ENCODE measurements at places on chromosomes 1 and 21.

- no peak for DNase-seq
These were observed 191.0 kb downstream of the TPR start for GRCh38 chr1:186183970-186184628.

DNA sequence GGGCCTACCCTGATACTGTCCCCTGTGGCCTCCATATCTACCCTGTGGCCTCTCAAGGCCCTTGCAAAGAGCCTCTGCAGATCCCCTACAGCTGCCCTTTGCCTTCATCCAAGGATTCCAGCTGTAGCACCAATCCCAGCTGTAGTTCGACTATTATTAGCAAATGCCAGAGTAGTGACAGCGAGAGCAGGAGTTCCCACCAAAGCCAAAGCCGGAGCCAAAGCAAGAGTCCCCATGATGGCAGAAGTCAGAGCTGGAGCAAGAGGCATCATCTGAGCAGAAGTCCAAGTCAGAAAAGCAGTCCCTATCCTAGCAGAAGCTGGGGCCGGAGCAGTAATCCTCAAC is 2.7 kb downstream of the NSUN4 start:
- DNase-seq, result no peak

DNA sequence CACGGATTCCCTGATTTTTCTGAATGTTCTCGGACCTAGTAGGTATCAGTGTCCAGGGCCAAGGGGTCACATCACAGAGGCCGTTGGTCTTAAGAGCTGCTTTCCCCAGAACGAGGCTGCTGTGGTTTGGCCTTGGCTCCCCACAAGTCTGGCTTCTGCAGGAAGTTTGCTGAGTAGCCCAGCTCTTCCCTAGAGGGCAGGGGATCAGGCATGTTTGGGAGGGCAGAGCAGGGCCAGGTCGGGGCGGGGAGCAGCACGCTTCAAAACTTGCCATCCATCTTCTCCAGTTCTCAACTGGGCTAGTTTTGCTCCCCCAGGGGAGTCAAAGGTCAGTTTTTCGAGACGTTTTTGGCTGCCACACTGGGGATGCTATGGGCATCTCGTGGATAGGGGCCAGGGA is 37.0 kb downstream of the MAN1C1 start:
- DNase-seq, result no peak

DNA sequence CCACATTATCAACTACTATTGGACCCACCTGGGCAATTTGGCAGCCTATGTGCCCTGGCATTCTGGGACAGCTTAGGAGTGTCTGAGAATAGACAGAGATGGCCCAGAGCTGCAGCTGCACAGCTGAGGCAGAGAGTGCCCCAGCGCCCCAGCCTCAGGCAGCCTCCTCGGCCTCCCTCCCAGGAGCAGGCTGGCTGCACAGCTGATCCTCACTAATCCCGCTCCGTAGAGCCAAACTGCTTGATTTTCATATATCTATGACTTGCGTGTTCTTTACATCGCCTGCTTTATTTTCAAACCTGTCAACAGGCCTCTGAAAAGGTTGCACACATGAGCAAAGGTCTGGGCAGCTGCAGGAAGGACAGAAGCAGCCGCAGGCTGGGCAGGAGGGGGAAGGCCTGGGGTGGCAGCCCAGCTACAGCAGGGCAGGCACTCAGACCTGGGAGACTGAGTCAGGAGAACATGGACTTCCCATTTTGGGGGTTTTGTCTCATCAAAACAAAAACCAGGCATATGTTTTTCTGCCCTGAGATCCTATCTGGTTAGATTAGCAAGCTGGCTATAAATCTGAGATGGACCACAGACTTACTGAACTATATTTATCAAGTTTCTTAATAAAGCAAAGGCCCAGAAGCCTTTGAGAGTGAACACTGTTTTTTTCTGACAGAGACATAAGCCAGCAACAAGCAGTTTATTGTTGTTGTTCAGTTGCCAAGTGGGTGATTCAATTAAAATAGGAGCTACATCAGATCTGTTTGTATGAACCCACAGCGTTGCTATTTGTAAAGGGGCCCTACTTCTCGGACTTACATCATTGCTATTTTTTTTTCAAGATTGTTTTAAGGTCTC is 301.8 kb upstream of the DUSP10 start:
- DNase-seq, result peak; percentile 93

GRCh38 chr1:65260851-65261473 is 48.4 kb upstream of the DNAJC6 start:
- peak; percentile 73 for DNase-seq

- DNase-seq, result no peak
These were observed 102.1 kb downstream of the S1PR1 start for GRCh38 chr1:101338714-101339430.

- no peak for DNase-seq
These were observed 40.4 kb upstream of the SLC30A1 start for GRCh38 chr1:211619033-211619996.

Measured in GM04503 (cell line).